Stimulated activated CD4-positive, alpha-beta T cell treated with anti-CD3 and anti-CD28 coated beads, Interleukin-1b, Interleukin-23, amount 100 ng/mL, for 48 hours (primary cell): ENCODE measurements at places on chromosomes 1 and 21.

DNA sequence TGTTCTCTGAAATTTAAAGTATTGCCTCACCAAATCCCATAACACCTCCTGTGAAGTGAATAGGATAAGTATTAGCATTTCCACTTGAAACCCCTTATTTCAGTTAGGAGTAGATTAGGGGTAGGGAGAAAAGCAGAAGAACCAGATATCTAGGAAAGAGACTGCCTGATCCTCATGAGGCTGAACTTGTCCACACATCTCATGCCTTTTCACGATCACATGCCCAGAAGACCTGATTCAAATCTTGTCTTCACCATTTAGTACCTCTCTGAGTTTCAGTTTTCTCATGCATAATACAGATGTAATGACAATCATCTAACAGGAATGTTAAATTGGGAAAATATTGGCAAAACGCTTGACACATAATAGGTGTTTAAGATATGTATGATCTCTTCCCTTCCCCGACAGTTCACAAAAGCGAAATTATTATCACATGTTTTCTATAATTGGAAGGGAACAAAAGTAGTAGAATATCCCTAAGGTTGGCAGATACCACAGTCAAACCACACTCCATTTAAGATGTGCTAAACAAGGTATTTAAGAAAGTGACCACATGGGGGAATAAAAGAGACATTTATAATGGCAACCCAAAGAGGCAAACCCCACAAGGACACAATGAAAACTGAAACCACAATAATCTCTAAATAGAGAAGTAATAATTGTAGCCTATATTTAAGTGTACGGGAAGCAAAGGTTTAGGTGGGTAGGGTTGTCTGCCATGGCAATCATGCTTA is 25.2 kb downstream of the GFI1 start:
- DNase-seq, result no peak

- DNase-seq, result no peak
Measured at GRCh38 chr1:41101076-41101475, 79.6 kb upstream of the SLFNL1 start.

DNA sequence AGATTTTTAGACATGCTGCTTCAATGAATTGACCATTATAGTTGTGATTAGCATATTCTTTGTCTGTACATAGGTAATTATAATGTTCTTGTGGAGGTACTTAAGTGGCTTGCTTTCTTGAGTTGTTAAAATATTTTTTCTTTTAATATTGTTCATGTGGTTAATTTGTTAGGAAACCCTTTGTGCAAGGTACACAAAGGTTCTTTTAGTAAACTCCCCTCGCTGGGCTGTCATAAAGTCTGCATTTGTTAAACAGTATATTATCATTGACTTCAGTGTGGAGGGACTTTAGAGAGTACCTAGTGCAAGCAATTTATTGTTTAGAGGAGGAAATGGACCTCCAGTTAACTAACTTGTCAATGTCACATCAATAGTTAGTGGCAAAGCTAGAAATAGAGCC is 52.5 kb downstream of the DISP1 start:
- no peak for DNase-seq

GRCh38 chr1:2644591-2645101 is 11.8 kb upstream of the MMEL1 start:
- no peak for DNase-seq

- DNase-seq, result no peak
Measured at GRCh38 chr1:29394521-29395225, 158.4 kb downstream of the PTPRU start.

- peak; percentile 24 for DNase-seq
Measured at GRCh38 chr1:143720087-143721023, 251.4 kb downstream of the FAM72C start.

DNA sequence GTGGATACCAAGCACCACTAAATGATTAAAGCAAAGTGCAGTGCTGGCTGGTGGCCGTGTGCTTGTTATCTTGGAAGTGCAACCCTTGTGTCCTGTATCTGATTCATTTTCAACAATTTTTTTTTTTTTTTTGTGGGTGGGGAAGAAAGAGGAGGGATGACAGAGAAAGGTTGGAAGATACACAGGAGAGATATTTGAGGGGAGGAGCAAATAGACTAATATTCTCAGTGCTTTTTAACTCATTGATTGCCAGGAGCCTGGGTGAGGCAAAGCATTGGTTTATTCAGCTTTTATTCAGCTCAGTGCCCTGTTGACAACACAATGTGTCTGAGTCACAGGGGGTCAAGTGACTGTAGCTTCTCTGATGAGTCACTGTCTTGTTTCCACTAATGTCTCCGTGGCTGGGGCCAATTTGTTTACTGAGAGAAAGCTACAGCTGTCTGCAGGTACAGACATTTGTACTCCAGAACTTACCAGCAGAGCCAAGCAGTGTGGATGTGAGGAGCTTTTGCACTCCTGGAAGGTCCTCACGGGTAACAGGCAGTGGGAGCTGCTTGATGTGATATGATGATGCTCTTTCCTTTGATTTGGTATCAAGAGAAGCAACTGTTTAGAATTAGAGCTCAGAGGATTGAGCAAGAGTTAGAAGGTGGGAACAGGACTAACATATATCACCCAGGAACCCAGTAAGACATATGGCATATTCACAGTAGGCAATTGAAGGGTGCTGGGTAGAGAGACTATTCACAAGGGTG is 23.6 kb upstream of the DNM3 start:
- DNase-seq, result peak; percentile 69

DNA sequence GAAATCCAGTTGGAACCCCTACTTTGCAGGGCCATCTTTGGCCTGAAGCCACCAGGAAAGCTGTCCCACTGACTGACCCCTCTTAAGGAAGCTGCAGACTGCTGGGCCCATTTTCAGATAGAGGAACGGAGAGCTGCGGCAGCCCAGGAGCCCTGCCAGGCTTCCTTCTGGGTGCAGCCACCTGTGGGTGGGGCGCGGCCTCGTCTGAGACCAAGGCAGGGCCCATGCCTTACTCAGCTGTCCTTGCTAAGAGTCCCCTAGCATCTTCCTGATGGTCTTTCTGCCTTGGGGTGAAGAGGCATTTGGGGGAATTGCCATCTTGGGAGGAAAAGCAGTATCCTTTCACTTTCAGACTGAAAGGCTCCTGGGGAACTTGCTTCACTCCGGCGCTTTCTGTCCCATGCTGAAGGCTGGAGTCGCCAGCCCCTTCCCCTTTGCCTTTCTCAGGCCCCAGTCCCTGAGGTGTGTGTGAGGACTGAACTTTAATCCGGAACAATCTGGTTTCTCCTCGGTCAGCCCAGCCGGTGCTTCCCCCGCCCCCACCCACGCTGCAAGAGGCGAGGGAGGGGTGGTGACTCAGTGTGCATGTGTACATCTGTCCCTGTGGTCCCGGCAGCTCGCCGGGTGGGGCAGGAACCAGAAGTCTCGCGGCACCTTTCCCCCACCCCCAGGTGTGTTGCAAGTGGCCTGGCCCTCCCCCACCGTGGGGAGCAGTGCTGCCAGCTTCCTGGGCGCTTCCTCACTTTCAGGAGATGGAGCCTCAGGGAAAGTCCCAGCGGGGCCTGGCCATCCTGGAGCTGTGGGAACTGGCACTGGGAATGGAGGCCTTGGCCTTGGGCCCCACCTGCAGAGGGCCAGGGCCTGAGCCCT is 5.1 kb downstream of the ZC3H12A start:
- DNase-seq, result peak; percentile 94

DNA sequence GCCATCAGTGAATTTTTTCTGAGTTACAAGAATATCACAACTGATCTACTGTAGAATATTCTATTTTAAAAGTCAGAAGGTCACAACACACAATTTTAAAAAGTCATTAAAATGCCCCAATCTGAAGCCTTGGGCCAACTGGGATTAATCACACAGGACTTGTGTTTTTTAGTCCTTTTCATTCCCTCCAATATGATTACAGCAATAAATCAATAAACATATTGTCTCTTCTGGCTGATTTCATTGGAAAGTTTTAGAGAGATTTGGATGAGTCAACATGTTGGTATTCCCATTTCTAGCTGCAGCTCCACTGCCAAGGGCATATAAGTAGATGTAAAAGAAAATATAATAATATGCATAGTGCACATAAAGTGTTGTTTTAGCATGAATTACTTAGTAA is 85.8 kb downstream of the NIBAN1 start:
- DNase-seq, result no peak

- no peak for DNase-seq
Measured at GRCh38 chr1:206931709-206932108, 10.0 kb upstream of the FCMR start.

DNA sequence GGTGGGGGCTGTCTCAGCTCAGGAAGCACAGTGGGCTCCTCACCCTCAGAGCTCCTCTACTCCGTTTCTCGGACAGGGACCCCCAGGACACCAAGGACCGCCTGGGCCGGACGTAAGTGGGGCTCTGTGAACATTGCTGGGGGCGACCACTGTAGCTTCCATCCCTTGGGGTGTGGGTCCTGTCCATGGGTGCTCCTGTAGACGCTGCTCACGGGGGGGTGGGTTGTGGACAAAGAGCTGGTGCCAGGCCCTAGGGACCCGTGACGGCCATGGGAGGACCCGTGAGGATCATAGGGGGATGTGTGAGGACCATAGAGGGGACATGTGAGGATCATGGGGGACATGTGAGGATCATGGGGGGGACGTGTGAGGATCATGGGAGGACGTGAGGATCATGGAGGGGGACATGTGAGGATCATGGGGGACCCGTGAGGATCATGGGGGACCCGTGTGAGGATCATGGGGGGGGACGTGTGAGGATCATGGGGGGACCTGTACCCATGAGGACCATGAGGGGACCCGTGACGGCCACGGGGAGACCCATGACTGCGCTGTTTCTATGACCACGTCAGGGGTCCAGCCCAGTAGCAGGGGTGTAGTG is 18.1 kb downstream of the COL6A1 start:
- DNase-seq, result no peak

GRCh38 chr1:15724949-15725880 is 10.8 kb upstream of the SLC25A34 start:
- no peak for DNase-seq

DNA sequence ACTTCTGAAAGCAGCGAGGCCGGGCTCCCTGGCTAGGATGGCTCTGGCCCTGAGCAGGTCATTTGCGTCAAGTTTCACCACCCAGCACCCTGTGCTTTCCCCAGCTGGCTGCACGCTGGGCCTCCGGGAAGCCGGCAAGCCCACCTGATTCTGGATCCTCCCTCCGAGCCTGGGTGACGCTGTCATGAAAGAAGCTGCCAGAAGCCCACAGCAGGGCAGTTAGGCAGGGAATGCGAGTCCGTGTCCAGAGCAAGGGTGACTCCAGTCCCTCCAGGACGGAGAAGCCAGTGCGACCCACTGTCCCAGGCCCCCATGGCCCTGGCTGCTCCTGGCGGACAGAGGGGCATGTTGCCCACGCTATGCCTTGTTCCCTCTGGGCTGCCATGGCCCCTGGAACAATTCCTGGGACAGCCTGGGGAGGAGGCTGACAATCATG is 44.4 kb upstream of the PCBP3 start:
- DNase-seq, result no peak

DNA sequence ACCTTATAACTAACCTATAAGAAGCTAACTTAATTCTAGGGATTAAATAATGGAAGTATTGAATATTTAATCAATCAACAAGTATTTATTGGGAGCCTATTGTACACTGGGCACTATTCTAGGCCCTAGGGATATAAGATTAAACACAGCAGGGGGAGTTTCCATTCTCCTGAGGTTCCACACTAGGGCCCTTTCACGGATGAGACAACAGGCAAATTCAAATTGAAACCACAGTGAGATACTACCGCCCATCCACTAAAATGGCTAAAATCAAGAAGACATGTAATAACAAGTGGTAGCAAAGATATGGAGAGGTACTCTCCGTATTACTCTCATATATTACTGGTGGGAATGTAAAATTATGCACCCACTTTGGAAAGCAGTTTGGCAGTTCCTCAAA is 674.4 kb downstream of the KIF26B start:
- no peak for DNase-seq

GRCh38 chr1:28893403-28894102 is 20.8 kb upstream of the EPB41 start:
- no peak for DNase-seq

DNA sequence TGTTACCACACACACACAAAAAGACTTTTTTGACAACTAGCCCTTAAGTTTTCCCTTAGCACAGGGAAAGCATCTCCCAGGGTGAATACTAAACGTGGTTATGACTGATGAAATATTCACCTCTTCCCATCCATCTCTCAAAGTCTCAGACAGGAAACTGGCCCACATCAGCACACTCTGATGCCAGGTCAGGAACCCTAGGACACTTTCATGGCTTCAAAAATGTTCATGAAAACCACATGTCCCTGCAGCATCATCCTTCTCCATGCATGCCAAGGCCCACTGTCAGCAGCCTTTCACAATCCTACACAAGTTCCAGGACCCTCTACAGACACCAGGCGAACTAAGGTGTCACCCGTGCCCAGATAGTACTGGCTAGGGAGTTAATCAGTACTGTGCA is 68.7 kb downstream of the DNTTIP2 start:
- no peak for DNase-seq

- DNase-seq, result no peak
Measured at GRCh38 chr1:218298398-218298797, 13.3 kb downstream of the RRP15 start.

- no peak for DNase-seq
Measured at GRCh38 chr1:197773856-197774255, 1.4 kb downstream of the DENND1B start.

- DNase-seq, result no peak
Measured at GRCh38 chr1:9302745-9303524, 10.2 kb downstream of the SPSB1 start.

GRCh38 chr1:98813738-98814309 is 152.3 kb downstream of the SNX7 start:
- no peak for DNase-seq

GRCh38 chr1:67755160-67755559 is 70.2 kb downstream of the GADD45A start:
- no peak for DNase-seq

- DNase-seq, result no peak
Measured at GRCh38 chr1:180815188-180815587, 97.5 kb upstream of the KIAA1614 start.

DNA sequence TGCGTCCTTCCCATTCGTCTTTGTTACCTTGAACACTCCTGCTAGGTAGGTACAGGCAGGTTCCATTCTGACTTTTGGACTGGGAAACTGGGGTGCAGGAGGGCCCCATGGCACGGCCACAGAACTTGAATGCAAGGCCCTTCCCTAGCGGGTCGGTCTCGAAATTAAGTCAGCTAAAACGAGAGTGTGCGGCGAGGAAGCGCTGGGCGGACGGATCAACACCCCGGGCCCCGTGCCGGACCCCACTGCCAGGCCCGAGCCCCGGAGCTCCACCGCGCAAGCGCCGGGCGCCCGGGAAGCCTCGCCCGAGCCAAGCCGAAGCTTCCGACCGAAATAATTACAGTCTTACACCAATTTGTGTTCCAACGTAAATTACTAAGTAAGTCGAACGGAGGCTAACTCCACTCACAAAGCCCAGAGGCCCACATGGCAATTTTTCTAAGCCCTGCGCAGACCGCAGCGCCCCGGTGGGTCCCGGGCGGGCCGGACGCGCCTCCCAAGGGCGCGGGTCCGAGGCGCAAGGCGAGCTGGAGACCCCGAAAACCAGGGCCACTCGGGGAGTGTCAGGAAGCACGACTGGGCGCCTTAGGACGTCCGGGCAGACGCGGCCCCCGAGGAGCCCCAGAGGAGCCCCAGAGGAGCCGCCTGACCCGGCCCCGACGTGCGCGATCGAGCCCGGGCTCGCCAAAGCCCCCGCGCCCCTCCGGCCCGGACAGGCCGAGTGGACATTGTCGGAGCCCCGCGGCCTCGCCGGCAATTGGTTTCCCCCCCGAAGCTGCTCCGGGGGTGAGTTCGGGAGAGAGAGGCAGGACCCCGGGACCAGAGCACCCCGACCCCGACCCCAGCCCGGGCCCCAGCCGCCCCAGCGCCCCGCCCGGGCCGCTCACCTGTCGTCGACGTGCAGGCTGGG is 624 bp downstream of the RIPK4 start:
- DNase-seq, result no peak

- DNase-seq, result no peak
Measured at GRCh38 chr21:45979651-45980050, 1.9 kb upstream of the COL6A1 start.
